ENCODE measurements at places on chromosomes 7 and 10.

DNA sequence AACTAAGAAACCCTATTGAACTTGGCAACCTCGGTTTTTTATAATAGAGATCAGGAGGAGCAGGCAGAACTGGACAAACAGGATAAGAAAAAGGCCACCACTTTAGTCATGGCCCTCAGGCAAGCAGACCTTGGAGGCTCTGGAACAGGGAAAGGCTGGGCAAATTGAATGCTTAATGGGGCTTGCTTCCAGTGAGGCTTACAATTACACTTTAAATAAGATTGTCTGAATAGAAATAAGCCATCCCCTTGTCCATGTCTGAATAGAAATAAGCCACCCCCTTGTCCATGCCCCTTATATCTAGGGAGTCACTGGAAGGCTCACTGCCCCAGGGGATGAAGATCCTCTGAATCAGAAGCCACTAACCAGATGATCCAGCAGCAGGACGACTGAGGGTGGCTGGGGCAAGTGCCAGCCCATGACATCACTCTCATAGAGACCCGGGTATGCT, 40.6 kb downstream of the AKR1B15 start:
- no peak for DNase-seq

DNA sequence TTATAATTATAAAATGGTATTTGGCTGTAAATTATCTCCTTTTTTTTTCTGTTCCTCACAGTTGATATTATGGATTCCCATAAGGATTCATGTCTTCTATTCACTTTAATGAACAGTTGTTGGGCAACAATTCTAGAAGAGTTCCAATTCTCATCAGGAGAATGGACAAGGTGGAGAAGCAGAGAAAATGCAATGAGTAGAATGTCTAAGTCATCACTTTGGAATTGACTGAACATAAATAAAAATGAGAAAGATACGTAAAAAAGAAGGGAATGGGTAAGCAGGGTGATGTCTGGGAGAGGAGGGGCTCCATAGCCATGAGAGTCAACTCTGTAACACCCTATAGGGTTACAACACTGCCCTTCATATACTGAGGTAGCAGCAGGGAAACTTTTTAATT, 1.8 kb upstream of the CAV2 start:
- DNase-seq, result no peak

DNA sequence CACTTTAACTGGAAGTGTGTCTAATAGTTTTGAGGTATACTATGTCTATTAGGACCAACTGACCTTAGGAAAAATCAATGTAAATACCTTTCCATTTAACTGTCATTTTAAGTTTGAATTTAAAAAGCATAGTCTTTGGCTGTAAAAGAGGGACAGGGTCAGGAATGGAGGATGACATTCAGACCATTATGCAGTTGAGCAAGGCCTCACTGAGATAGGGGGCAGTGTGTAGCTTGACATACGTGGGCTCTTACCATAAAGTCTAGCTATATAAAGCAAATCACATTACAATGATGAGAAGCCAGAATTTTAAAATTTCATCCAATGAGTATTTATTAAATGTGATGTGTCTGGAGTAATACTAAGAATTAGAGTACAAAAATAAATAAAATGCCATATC, 17.9 kb downstream of the PALS2 start:
- no peak for DNase-seq

DNA sequence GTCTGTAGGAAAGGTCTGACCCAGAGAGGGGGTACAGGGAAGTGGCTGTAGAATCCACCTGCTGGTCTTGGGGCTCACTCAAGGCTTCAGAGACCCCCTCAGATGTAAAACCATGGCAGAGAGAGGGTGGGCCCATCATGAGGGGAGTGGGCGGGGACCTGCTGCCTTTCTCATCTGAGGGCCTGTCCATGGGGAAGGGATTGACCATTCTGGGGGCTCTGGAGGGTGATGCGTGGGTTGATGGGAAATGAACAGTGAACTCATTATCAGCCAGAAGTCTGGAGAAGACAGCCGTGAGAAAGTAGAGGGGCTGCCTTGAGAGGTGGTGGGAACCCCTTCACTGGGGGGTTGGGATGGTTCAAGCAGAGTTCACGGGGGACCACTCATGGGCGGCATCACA, 66.8 kb downstream of the MINDY4 start:
- no peak for DNase-seq

GRCh38 chr7:11642841-11643240, 189.2 kb downstream of the THSD7A start:
- DNase-seq, result no peak

DNA sequence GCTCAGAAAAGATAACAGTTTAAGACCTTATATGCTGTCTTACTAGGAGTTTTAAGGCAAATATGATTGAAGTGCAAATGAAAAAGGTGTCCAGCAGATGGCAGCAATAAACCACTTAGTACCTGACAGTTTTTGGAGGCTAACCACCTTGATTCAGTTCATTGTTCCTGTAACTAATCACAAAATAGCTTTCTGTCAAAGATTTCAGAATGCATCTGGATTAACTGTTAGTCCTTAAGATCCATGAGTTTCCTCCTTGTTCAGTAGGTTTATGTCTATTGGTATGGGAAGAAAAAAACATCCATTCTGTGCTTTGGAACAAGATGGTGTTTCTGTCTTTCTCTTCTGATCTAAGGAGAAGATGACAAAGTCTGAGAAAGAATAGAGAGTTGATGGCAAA, 46.6 kb downstream of the CCSER2 start:
- DNase-seq, result peak; percentile 53

Data from AML-193 (cell line).